Activated CD8-positive, alpha-beta T cell treated with anti-CD3 and anti-CD28 coated beads for 36 hours (primary cell): ENCODE measurements at places on chromosomes 13 and 19.

DNA sequence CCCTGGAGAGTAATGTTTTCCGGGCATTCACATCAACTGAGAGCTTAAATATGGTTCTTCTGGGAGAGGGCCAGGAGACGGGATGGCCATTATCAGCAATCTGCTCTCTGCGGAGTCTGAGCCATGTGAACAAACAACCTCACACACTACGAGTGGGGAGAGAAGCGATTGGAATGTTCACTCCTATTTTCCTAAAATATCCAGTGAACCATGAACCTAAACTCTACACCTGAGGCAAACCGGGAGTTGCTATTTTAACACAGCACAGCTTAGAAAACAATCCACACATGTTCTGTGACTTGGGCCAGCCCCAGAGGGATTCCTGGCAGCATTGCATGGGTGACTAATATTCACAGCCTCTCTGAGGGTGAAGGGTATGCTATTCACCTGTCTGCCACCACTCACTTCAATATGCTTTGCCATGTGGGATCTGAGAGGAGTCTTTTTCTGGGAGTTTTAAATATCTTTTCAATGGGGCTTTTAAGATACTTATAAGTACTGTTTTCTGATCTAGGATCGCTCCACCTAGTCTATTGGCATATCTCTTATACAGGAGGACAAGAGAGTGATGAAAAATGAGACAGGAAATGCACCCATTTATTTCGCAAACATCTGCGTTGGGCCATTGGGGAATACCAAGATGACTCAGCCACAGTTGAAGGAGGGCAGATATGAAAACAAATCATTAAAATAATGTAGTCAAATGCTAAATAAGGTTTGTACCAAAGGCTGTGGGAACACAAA lies 72.6 kb upstream of the SERP2 start:
- peak; percentile 26 for DNase-seq

- no peak for DNase-seq
These were observed 6.9 kb upstream of the OVOL3 start for GRCh38 chr19:36103842-36104552.

- peak; percentile 50 for DNase-seq
These were observed 12.0 kb upstream of the MATK start for GRCh38 chr19:3798137-3798536.

DNA sequence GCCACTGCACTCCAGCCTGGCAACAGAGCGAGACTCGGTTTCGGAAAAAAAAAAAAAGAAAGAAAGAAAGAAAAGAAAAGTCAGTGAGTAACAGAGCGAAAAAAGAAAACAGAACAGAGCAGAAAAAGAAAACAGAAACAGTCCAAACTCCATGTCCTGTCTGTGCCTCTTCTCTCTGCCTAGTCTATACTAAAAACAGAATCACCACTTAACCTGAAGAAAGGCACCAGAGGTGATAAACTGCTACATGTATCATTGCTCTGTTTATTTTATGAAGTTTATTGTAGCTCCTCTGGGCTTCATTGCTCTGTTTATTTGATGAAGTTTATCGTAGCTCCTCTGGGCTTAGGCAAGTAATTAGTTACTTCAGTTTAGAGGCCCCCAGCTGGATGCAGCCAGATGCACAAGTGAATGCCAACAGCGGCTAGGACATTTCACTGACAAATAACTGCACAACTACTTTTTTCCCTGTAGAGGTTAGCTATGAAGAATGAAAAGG lies 39.2 kb downstream of the TBC1D4 start:
- no peak for DNase-seq

DNA sequence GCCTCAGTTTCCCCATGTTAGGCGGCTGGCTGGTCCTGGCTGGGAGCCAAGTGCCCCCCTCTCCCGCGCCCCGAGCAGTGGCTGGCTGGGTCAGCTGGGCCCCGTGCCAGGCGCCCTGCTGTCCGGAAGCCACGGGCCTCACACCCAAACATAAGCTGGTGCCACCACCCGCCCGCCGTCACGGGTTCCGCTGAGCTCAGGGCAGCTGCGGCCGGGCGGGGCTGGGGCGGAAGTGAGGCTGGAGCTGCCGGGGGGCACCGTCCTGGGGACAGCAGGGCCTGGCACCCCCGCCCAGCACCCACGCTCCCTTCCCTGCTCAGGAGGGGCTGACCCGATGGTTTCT lies 19.3 kb downstream of the HCN2 start:
- no peak for DNase-seq

DNA sequence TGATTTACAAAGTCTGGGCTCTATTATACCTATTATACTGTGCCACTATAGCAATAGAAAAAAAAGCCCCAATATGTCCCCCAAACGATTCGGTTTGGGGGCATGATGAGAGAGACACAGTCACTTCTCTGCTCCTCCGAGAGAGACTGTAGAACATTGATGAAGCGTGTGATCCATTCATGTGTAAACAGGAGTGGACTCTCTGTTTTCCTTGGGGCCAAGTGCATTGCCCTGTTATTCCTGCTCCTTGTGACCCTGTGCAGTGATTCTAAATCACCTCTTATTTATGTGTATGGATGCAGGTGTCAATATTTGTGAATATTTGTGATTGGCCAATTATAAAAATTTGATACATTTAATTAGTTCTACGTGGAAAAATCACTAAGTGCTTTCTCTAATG lies 17.0 kb downstream of the F10 start:
- DNase-seq = no peak

GRCh38 chr19:5434970-5435641 lies 20.1 kb upstream of the ZNRF4 start:
- DNase-seq = peak; percentile 80

DNA sequence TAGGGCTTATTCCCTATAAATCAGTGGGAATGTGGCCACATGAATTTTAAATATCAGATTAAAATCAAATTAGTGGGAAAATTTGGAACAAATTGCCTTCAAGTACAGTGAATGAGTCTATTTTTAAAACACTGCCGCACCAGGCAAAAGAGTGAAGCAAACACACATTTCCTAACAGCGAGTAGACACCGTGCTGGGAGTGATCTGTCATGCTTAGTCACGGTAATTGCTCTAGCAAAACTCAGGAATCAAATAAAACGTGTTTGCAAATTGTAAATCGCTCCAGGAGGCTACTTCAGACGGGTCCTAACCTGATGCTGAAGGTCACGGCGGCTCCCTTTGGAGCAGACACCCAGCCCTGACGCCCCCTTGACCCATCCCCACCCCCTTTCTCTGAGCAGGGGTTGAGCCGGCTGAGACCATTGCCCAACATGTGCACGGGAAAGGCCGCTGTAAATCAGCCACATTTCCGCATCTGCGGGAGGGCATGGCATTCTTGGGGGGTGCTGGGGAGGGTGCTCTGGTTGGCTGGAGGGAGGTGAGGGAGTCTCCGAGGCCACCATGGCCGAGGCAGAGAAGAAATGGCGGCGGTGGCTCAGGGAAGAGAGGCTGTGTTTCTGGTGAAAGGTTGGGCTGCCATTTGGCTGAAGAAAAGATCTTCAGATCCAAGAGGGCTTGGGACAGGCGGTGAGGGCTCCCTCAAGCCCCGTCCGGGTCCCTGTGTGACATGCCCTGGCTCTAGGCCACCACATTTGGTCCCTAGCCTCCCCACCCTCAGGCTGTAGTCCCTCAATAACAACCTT lies 8.9 kb downstream of the CEBPA start:
- DNase-seq = no peak

- no peak for DNase-seq
These were observed 120.0 kb downstream of the UQCRFS1 start for GRCh38 chr19:29092712-29093552.
